ENCODE measurements at places on chromosomes 4 and X. TPM values are rescaled to one million over a fixed set of nuclear protein-coding genes. Genes with fewer than 3 reads are reported as not detected.
A peak's percentile ranks its signal among the peaks of the same experiment; 100 is the strongest.

- no peak for DNase-seq
These were observed 591.7 kb downstream of the CCSER1 start for GRCh38 chr4:90718931-90719330.

DNA sequence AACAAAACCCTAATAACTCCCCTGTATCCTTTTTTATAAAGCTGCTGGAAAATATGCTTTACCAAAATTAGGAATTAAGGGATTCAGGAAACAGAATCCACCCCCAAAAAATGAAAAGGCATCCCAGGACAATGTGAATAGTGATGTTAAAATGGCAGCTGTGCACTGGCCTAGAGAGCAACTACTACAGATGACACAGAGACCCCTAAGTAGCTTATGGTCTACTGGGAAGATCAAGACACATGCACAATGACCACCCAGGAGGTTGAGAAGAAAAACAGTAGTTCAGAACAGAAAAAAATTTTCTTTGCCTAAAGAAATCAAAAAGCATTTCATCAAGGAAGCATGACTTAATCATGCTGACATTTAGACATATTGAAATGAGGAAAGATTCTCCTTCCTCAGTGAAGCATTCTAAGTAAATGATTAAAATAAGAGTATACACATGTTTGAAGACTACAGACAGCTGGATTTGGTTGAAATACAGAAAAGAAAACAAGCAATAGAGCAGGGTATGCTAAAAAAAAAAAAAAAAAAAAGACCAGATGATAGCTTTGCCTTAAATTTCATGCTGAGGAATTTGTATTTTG is 117.3 kb downstream of the WDFY3 start:
- DNase-seq = no peak

DNA sequence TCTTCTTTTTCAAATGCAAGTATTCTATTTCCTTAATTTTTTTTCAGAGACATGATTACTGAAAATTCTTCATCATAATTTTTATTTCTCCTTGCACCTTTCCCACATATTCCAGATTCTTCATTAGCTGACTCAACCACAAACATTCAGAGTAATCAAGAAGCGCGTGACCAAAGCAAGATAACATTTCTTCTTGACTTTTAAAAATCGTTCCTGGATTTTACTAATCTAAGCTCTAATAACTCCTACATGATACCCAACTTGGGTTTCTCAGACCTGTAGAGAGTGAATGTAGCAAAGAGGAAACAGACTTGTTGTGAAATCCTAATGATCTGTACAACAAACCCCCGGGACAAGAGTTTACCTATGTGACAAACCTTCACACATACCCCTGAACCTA is 615.0 kb downstream of the TMA16 start:
- DNase-seq = no peak

DNA sequence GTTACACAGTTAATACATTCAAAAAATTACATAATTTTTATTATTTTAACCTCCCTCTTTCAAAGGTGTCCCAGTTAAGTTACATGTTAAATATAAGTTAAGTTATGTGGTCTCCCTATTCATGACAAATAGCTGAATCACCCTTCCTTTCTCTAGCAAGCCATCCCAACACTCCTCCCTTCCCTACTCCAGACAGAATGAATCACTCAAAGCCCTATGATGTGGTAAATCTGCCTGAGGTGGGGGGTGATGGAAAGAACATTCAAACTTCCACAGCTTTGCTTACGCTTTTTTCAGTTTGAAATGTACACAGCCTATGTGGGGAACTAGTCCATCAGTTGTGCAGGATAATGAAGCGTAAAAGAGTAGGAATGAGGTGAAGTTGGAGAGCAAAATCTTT is 90.2 kb downstream of the CXCL13 start:
- DNase-seq = no peak

- DNase-seq = no peak
These were observed 148.8 kb upstream of the STK26 start for GRCh38 chrX:131874300-131874699.

Gene DCAF12L2
- total RNA-seq = 0.16 TPM

DNA sequence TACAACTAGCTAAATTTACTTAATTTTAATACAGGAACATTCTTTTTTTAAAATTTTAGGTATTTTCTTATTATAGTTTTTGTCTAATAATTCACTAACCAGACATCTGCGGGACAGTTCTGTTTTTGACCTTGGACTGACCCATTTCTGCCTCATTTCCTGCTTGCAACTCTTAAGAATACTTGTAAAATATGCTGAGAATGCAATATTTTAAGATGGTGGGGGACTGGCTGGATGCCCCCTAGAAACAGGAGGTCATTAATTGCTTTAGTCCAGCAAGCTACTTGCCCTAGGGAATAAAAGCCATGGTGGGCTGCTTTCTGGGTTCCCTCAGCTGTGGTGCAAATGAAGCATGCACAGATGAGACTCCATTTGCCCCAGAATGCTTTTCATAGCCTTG is 2348.4 kb downstream of the PCDH7 start:
- no peak for DNase-seq

Gene TMEM33
- 41.8 TPM for total RNA-seq

DNA sequence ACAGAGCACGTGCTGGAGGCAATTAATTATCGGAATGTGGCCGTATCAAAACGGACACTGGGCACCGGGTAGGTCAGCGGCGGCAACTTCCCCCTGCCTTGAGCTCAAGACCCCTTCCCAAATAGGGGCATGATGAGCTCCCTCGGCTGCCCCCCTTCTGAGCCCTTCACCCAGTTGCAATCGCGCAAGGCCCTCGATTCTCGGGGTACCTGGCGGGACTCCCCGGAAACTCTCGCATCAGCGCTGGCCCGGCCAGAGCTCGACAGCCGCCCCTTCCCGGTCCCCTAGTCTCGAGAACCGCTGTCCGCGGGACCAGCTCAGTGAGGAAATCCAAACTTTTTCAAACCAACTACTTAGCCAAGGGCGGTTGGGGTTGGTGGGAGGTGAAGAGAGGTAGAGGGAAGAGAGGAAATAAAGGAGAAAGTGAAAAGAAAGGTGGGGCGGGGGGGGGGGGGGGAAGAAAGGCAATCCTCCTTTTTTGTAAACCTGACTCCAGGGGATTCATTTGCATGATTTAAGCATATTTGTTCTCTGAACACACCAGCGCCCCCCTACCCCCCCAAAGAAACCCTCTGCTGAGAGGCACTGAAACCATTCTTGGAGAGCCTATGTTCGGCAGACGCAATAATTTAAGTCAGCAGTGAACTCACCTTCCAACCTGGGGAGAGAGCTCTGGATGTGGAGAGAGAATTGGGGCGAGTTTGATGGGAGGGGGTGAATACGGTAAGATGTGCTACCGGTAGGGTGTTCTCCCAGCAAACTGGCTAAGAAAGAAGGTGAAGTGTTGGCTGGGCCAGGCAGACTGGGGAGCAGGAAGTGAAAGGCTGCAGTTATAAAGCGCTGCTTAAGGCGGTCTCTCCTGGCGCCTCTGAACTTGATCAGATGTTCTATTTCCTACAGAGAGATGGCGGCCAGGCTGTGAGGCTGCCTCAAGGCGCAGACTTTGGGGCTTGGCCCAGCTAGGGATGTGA is 2.0 kb upstream of the ZIC3 start:
- no peak for DNase-seq

DNA sequence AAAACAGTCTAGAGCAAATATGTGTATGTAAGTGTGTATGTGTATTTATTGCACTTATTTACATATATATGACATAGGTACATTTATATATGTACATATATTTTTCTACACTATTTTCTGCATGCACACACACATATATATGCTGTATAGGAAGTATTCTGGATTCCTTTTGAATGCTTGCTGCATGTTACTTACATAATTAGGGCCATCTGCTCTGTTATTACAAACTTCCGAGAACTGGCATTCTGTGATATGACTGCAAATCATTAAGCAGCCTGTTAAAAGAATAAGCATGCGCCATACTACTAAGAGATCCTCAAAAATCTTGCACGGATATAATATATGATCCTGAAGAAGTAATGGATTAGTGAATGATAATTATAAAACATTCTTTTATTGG is 1157.6 kb upstream of the TENM3 start:
- DNase-seq = no peak

Gene IL15
- 3.6 TPM for total RNA-seq

Gene ODAPH
- not detected for total RNA-seq

GRCh38 chrX:129760155-129760554 is 19.6 kb upstream of the SASH3 start:
- no peak for DNase-seq

Gene NPFFR2
- not detected for total RNA-seq

- peak; percentile 25 for DNase-seq
These were observed 46.9 kb upstream of the SLC25A4 start for GRCh38 chr4:185096032-185096653.

- DNase-seq = no peak
These were observed 290.6 kb upstream of the TAPT1 start for GRCh38 chr4:16516796-16517439.

- no peak for DNase-seq
These were observed 14.5 kb downstream of the LONRF3 start for GRCh38 chrX:118988911-118989310.

GRCh38 chr4:48909697-48910096 is 3.1 kb upstream of the OCIAD2 start:
- peak; percentile 22 for DNase-seq

DNA sequence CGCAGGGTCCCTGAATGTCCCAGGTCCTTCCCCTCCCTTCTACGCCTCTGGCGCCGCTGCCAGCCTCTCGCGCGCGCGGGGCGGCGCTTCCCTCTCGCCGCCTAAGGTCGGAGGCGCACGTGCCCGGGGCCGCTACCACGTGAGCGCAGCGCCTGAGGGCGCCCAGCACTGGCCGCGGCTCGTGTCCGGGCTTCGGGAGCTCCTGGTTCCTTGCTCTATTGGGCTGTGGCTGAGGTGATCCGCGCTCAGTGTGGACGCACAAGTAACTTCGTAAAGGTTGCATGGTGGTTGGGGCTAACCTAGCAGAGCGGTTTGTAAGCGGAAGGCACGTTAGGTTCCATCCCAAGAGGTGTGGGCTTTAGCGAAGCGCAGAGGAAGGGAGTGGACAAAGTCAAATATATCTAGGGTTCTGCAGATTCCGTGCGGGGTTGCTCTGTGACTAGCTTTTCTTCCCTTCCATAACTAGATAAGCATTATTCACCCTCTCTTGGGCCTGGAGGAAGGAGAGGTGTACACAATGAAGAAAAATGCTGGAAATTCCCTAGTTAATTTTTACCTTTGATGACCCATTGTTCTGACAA is 1.8 kb downstream of the TLL1 start:
- peak; percentile 17 for DNase-seq

GRCh38 chr4:90071289-90072235 is 55.6 kb upstream of the CCSER1 start:
- DNase-seq = no peak

- no peak for DNase-seq
These were observed 440.2 kb downstream of the INPP4B start for GRCh38 chr4:142405695-142406498.

DNA sequence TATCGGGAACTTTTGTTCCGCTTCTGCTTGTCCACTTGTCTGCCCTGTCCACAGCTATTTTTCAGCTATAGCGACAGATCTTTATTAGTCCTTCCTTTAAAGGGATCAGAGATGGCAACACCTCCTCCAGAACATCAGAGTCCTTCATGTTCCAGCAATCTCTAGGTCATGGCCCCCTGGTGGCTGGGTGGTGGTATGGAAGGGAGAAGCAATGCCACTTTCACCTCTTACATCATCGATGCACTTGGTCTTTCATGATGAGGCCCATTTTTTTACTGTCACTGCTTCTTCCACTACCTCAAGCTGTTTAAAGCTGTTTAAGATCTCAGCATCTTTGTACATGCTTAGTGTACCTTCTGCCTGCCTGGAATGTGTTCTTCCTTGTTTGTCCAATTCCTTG is 106.7 kb downstream of the ARHGAP6 start:
- DNase-seq = peak; percentile 12

- DNase-seq = no peak
These were observed at the start of gene SMIM43 for GRCh38 chr4:121764702-121765367. SMIM43 (minus strand) TSS chr4:121765164; CDS start chr4:121765105, 59 bp downstream.

Gene SLC10A4
- total RNA-seq = not detected

DNA sequence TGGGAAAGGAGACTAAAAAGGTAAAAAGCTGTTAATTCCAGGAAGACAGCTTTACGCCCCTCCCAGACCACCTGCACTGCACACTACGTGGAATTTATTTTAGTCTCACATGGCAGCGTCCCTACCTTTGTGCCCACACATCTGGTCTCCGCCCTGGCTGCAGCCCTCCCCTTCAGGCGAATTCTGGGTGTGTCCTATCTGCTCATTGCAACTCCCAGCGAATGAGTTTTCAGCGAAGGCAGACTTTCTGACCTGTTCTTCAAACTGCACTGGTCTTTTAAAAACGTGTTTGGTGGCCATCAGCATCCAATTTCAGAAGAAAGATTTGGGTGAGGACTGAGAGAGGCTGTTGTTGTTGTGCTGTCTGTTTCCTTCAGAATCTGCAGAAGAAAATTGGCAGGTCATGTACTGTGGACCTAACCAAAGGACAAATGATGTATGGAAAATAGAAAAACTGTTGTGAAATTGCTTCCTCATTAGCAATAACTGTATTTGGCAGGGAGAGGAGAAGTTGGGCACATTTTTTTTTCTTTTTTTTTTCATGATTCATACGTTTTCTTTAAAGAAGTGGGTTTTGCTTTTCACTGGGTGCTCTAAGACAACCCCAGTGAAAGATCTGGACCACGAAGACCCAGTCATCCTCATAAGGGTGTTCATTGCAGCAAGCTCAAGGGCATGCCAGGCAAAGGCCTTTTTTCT is 4.2 kb downstream of the TLR8 start:
- no peak for DNase-seq

All from transverse colon (tissue), 4 donors.